ENCODE measurements at places on chromosomes 12 and 14.

DNA sequence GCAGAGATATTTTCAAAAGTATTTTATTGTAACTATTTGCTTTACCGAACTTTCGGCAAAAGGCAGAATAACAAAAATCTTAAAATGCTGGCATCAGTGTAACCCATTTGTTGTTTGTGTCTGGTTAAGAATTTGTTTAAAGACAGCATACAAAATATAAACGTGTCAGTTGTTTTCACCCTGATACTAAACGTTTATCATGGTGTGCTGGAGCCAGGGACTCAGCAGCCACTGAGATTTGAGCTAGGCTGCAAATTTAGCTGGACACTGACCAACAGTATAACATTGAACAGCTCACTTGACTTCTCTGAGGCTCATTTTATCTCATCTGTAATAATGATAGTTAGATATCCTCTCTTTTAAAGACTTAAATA, 183.7 kb downstream of the TMTC3 start:
- peak; percentile 39 for DNase-seq

GRCh38 chr12:48592591-48593086, 22.8 kb upstream of the LALBA start:
- DNase-seq: no peak

GRCh38 chr14:100062590-100062989, 2.6 kb upstream of the EVL start:
- DNase-seq: no peak

- DNase-seq: no peak
Measured at GRCh38 chr14:81095539-81095938, 125.2 kb downstream of the GTF2A1 start.

DNA sequence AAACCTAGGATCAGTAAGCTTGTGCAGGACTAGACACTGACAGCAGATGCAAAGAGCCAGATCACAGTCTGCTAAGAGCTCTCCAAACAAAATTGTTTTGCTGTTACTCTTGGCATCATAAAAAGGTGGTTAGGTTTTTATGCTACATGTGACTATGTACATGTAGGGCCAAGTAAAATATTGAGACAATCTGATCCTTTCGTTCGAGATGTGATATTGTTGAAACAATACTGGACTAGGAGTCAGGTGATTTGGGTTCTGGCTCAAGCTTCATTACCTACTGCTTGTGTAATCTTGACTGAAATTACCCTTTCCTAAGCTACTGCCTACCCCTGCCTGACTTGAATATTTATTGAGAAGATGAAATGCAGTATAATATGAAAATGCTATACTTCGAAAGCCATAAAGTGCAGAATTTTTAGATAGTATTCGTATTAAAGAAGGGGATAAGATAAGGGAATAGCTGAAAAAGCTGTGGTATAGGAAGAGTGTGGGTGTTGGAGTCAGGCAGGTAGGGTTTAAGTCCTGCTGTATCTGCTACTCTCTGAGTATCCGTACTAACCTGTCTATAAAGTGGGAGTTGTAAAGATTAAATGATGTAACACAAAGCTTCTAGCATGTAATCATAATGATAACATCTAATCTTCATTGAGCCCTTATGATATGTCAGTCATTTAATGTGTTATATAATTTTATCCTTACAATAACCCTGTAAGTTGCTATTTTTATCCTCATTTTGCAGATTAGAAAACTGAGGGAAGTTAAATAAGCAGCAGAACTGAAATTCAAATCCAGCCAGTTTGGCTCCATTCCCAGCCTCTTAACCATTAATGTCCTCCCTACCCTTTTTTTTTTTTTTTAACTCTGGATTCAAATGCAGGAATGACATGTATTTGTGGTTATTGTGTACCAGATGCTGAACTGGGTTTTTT, 38.6 kb upstream of the ATF1 start:
- DNase-seq: peak; percentile 39

DNA sequence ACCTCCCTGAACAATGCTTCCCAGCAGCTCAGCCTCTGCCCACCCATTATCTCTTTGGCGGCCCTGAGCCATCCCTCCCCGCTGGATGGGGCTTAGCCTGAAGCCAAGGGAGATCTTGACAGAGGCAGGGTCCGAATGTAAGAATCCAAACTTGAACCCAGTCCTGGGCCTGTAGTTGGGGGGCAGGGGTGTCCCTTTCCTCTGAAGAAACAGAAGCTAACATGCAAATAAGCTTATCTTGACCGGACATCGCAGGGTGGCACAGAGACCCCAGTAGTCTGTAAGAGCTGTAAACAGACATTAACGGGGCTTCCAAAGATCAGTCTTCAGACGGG, 6.0 kb downstream of the DLK1 start:
- DNase-seq: no peak
